ENCODE measurements at places on chromosomes 13 and 19.

GRCh38 chr13:47178090-47178950 lies 281.5 kb upstream of the HTR2A start:
- DNase-seq, result no peak

DNA sequence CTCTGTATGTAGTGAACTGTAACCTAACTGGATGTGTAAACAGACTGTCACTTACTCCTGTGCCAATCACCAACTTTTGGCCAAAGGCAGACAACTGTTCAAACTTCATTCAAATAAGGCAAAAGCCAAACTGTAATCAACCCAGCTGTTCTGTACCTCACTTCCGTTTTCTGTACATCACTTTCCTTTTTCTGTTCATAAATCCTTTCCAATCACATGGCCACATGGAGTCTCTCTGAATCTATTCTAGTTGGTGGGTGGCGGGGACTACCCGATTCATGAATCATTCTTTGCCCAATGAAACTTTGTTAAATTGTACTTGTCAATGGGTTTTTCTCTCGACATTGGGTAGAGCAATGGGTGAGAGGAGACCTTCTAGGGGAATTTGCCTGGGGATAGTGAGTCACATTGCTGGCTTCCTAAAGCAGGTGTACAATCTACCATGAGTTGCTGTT lies 178.3 kb upstream of the RFC3 start:
- DNase-seq, result no peak

- peak; percentile 44 for DNase-seq
Measured at GRCh38 chr13:97258801-97259200, 36.7 kb downstream of the MBNL2 start.

- no peak for DNase-seq
Measured at GRCh38 chr19:46744005-46744691, 1.7 kb upstream of the FKRP start.

GRCh38 chr19:4090356-4091220 lies 23.9 kb upstream of the ZBTB7A start:
- DNase-seq, result no peak

DNA sequence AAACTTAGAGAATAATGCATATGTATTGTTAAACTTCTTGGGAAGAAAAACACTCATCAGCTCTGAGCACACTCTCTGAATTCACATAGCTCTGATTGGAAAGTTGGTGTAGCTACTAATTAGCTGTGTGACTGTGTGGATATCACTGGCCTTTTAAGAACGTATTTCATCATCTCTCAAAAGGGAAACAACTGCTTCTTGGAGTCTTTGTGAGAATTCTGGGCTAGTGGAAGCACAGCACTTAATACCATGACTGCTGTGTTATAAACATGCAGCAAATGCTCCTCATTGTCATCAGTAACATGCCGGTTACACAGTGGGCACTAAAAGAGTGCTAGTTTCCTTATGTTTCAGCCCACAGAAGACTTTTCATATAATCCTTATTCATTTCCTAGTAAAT lies 220.9 kb upstream of the CSNK1A1L start:
- DNase-seq, result no peak

- no peak for DNase-seq
Measured at GRCh38 chr13:28423010-28423409, 71.9 kb downstream of the FLT1 start.

DNA sequence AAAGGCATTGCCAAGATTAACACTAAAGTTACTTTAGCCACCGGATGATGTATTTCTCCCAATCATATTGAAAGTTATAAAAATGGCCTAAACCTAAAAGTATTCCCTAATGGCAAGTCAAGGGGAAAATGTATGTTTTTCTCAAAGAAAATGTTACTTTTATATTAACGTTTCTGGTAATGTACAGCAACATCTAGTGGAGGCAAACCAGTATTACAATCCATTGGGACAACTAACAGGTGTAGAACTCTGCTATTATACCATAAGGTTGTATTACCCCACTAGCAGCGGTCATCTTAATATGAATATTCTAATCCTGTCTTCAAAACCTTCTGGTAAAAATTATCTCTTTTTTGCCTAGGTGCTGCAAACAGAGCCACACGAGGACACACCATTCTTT lies 69.2 kb downstream of the ZNF100 start:
- peak; percentile 1 for DNase-seq

DNA sequence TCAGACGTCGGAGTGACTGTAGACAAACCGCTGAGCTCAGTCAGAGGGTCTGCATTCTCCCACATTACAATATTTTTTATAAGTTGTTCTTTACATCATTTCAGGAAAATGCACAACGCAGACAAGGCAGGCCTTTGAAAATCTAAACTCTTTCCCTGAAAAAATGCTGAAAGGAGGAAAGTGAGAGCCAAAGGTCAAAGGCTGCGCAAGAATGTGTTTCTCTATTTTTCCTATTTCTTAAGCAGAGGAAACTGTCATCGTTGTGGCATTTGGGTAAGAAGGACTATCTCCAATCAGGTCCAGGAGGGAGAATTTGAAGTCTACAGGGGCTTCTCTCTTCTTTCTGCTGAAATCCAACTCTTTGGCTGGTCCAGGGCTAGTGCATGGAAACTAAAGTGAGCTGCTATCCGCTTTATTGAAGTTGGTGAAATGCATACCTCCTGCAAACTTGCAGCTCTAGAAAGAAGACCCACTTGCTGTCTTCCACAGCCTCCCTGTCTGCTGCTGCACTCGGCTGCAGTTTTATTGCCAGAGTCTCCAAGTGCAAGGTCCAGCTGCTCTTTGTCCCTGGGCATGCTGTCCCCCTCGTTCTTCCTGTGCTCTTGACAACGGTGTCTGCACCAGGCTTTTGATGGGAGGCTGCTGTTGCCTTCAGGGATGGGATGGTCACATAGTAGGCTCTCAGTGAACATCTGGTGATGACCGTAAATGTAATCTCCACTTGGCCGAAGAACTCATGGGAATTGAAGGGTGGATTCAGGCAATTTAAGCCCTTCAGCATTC lies 31.2 kb downstream of the ZNF536 start:
- DNase-seq, result no peak

GRCh38 chr13:99228737-99229691 lies 28.4 kb downstream of the UBAC2 start:
- peak; percentile 90 for DNase-seq

DNA sequence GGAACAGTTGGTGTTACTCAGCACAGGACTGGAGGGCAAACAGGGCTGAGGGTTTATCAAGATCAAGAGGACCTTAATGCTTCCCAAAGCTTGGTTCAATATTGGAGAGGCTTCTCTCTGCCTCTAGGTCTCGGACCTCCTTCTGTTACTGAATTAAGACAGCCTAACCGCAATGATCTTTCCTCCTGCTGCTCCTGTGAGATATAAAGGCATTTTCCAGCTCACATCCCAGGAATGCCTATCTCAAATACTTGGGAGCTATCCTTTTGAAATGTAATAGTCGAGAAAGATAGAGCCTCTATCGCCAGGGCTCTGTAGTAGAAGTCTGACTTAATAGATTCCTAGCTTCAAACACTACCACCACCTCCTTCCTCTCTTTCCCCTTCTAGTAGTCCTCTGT lies 1475.0 kb downstream of the SLITRK1 start:
- no peak for DNase-seq

DNA sequence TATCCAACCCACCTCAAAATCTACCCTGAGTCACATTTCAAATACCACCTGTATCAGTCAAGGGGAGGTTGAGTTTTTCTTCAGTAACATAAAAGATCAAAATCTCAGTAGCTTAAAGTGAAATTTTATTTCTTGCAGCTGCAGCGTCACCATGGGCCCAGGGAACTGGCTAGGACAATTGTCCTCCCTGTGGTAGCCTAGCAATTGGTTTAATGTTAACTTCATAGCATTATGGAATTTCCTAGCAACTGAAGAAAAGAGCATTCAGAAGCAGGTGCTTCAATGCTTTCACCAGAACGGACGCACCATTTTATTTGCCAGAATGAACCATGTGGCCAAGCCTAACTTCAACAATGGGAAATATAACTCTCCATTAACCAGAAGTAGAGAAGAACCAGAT lies 359.3 kb upstream of the TSHZ3 start:
- no peak for DNase-seq

- DNase-seq, result no peak
Measured at GRCh38 chr19:47749326-47749725, 4.0 kb downstream of the NOP53 start.

- DNase-seq, result no peak
Measured at GRCh38 chr13:99028890-99029289, 51.0 kb upstream of the DOCK9 start.

DNA sequence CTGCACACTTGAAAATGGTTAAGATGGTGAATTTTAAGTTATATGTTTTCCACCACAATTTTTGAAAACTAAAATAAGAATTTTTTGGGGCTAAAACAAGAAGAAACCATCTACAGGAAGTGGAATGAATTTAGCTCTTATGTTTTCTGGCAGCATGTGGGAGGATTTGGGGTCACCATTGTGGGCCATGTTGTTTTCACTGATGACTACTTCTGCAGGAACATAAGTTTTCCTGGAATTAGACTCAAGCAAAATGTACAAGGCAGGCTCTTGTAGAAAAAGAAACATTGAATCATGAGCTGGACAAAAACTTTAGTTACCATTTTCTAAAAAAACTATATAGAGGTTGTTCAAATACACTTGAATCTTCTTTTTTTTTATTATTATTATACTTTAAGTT lies 125.3 kb upstream of the C1QTNF9B start:
- DNase-seq, result peak; percentile 11

GRCh38 chr13:114124431-114124830 lies 8.0 kb downstream of the RASA3 start:
- DNase-seq, result no peak
